HEK293T (cell line): ENCODE measurements at places on chromosomes 1 and 21.

- no peak for DNase-seq
Measured at GRCh38 chr1:16164213-16165072, 8.6 kb upstream of the EPHA2 start.

DNA sequence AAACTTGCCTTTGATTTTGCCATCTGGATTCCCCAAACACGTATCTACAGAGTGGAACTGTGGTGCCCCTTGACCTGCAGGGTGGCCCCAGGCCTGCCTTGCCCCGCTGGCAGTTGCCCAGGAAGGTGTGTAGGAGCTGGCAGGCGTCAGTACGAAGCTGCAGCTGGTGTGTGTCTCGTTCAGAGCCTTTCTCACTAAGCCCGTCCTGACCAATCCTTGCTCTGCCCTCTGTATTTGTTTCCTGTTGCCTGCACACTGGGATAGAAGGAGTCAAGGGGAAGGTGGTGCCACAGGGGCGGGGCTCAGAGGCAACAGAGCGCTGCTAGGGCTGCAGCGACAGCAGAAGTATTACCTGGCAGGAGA is 5.2 kb upstream of the VSIG8 start:
- DNase-seq = no peak

DNA sequence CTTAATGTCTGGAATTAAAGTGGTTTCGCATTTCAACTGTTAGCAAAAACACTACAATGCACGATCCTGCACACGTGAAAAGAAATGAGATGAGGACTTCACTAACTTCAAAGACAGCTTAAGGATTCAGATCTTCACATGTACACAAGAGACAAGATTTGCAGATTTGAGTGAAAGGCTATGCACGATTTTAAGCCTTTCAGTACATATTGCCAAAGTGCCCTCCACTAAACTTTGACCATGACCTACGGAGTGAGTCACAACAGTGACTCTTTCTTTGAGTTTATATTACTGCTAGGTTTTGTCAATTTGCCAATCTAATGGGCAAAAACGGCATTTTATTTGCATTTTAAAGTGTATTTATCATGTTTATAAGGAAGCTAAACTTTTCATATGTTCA is 41.2 kb upstream of the CR1L start:
- DNase-seq = no peak

DNA sequence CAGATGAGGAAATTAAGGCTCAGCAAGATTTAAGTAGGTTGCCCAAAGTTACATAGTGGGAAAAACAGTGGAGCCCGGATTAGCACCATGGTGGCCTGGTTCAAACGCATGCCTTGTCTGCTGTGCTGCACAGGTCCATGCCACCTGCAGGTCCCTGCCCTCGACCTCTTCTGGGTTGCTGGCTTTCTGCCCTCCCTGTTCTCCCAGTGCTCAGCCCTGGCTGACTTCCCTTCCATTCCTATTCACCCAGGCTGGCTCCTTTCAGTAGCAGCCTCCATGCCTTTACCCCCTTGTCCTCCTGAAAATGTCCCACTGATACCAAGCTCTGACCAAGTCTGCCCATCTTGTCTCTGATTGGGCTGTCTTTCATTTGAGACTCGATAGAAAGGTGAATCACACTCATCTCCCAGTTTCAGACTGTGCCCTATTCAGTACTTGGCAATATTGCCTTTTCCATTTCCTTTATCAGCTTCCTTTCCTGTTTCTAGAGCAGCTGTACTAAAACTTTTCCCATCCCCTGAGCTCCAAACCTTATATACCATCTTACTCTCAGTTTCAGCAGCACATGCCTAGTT is 75.8 kb downstream of the ST3GAL3 start:
- no peak for DNase-seq

GRCh38 chr1:29364101-29364678 is 127.9 kb downstream of the PTPRU start:
- no peak for DNase-seq

DNA sequence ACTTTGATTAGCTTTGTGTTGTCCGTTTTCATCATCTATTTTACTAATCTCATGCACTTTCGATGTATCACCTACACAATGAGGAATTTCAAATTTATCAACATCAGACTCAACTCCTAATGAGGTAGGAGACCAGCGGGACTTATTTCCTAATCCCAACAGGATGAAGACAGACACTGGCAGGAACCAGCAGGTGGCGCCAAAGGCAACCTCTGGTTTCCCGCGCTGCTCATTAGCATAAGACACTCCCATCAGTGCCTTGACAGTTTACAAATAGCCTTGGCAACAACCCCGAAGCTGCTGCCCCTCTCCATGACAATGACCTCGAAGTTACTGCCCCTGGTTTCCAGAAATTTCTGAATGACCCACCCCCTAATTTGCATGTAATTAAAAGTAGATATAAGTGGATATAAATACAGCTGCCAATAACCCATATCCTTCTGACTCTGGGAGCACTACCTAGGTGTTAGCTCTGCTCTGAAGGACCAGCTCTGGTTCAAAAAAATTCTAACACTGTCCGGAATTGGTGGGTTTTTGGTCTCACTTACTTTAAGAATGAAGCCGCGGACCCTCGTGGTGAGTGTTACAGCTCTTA is 974.8 kb downstream of the ADGRL2 start:
- peak; percentile 48 for DNase-seq

- DNase-seq = no peak
Measured at GRCh38 chr1:33248244-33248643, 8.0 kb upstream of the ZNF362 start.

GRCh38 chr1:119829625-119830024 is 18.4 kb upstream of the REG4 start:
- no peak for DNase-seq

DNA sequence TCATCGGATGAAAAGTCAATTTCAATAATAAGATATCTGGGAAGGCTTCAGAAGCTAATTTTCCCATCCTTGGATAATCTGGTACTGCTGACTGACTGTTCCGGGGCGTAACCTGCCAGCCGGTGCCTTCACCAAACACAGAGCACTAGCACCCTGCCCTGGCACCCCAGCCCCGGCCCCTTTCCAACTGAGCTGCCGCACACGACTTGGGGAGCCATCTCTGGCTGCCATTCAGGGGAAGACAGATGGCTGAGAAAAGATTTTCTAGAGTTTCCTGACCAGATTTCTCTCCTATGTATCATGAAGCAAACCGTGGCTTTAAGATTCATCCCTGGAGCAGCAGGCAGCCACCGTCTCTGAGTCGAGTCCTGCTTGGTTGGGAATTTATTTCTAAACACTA is 96.0 kb upstream of the SYT6 start:
- no peak for DNase-seq
